GDM1 (cell line): ENCODE measurements at places on chromosomes 6 and 20.

- DNase-seq, result no peak
These were observed at the start of gene MOG for GRCh38 chr6:29656798-29657197. TSS of gene MOG (plus strand) at chr6:29657092. CDS start at chr6:29657210, 118 bp downstream.

- DNase-seq, result no peak
These were observed 1.7 kb downstream of the ASIP start for GRCh38 chr20:34242879-34243278.

- no peak for DNase-seq
These were observed 23.5 kb downstream of the FOXF2 start for GRCh38 chr6:1412901-1413300.

GRCh38 chr6:31689249-31690110 lies 8.6 kb upstream of the LY6G5C start:
- no peak for DNase-seq

DNA sequence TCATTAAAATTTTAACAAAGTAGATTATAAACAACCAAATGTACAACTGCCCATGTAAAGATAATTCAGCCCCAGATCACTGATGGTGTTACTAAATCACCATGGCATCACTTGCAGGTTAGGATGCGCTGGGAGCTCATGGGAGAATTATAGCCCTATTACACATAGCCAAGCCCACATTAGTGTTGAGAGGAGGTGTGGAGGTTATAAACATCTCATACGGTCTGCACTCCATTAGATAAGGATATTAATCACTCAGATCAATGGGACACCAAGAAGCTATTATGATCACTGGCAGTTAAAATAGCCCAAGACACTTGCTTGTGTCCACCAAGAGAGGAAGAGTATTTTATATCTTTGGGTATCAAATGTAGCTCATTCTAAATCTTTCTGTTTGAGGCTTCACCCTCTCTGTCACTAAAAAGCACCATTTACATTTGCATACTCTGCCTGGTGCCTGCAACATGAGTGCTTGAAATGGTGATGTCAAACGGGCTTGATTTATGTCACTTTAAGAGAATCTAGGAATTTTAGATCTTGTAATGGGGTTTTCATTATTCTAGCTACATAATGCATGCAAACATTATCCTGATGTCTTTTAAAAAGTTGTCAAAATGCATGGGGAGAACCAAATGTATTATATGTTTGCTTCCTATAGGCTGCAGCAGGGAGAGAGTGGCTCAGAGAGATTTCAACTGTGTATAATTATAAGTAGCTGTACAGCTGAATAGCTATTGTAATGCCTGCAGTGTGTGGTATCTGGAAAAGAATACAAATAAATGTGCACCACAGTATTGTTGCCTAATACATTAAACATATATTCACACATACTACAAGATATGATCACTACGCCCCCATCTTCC lies 654.1 kb upstream of the MARCKS start:
- DNase-seq, result no peak

DNA sequence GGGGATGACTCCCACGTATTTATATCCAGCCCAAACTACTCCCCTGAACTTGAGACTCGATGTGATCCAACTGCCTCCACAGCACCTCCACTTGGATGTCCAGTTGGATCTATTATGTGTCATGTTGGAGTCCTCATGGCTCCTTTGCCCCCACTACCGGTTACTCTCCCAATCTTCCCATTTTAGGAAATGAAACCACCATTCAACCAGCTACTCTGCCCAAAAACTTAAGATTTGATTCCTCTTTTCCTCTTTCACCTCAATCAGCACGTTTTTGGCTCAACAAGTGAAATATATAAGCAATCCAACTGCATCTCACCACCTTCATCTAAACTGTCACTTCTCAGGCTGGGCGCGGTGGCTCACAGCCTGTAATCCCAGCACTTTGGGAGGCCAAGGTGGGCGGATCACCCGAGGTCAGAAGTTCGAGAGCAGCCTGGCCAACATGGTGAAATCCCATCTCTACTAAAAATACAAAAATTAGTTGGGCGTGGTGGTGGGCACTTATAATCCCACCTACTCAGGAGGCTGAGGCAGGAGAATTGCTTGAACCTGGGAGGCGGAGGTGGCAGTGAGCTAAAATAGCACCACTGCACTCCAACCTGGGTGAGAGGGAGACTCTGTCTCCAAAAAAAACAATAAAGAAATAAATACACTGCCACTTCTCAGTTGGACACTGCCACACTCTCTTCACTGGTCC lies 3.4 kb downstream of the AHCY start:
- no peak for DNase-seq

DNA sequence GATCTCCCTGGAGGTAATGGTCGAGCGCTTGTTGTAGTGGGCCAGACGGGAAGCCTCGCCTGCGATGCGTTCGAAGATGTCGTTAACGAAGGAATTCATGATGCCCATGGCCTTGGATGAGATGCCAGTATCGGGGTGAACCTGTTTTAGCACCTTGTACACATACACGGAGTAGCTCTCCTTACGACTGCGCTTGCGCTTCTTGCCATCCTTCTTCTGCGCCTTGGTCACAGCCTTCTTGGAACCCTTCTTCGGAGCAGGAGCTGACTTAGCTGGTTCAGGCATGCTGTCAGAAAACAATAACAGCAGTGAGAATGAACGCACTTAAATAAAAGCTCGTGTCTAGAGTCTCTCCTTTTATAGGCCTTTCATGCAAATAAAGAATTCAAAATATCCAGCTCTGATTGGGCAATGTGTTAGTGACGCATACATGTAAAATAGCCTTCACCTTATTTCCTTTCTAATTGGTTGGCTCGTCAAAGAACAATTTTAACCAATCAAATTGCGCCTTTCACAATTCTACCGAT lies 129.2 kb downstream of the HFE start:
- DNase-seq, result peak; percentile 93

DNA sequence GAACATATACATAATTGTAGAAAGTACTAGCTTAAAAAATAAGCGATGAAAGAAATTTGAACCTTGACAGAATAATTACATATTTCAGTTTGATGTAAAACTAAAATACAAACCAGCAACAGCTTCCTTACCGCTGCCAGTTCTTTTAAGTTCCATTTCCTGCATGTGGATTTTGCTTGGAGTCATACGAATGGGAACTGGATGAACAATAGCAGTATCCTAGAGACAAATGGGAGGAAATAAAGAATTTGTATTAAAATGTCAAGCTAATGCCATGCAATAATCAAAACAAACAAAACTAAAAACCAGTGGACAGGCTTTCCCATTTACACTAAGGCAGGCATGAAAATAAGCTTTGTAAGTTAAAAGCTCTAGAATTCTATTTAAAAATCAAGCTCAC lies 67.1 kb downstream of the REPS1 start:
- no peak for DNase-seq

DNA sequence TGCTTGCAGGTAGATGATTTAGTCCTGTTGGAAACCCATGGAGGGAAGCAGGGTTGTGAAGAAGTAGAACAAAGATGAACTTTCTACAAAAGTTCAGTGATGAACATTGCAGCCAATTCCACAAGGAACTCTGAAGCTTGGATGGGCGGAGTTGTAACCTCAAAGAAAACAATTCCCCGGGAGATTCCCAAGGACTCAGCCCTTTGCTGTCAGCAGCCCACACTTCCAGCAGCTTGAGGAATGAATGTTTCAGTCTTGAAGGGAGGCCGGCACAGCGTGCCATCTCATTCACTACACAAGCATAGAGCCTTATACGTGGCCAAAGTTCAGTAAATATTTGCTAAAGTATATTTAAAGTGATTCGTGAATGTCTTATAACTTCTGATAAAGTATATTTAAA lies 269.4 kb downstream of the NKAIN2 start:
- DNase-seq, result no peak

GRCh38 chr20:41138475-41139226 lies 1.3 kb downstream of the PLCG1 start:
- DNase-seq, result no peak

DNA sequence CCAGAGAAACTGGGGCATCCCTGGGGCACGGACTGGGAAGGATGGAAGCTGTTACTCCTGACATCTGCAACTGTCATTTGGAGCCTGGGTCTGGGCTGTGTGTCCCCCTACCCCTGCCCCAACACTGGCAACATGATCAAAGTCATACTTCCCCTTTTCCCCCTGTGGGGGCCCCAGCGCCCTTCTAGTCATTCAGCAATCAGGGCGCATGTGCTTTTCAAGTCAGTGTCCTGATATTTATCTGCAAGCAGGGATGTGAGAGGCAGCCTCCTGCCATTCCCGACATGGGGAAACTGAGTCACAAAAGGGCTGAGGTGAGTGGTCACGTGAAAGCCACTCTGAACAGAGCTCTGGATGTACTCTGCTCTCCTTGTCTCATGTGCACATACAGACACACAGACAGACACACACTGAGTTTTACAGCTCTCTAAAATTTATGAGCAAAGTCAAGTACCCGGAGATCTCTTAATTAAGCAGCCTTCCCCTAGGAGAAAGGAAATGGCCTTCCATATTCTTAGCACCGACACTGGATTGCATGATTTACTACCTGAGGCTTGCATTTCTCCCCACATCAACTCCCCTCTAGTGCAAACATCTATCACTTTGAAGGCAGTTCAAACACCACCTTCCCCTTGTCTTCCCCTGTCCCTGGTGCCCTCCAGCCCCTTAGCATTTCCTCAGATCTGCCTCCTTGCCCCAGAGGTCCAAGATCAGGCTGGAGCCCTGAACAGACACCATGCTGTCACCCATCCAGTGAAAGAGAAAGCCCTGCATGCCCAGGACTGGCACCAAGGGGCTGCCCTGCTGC lies 170.7 kb downstream of the CDC5L start:
- DNase-seq, result no peak

GRCh38 chr6:84052204-84052882 lies 18.8 kb downstream of the MRAP2 start:
- DNase-seq, result no peak

DNA sequence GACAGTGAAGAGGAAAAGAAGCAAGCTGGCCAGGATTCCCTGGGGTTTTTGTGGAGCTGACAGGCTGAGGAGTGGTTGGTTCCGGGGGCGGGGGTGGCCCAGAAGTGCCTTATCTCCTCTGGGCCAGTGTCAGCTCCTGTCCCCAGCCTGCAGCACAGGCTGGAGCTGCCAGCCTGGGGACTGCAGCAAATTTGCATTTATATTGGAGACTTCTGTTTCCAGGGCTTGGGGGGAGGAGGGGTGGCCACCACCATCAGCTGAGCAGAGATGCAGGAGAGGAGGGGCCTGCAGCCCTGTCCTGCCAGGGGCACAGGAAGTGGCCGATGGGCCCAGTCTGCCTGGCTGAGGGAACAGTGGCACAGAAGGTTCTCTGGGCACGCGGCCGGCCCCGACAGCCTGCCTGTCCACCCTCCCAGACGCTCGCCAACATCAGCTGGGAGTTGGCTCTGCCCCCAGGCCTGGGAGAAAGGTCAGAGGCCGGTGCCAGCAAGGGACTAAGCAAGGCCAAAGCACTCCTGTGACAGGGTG lies 24.3 kb upstream of the SCRT2 start:
- no peak for DNase-seq

DNA sequence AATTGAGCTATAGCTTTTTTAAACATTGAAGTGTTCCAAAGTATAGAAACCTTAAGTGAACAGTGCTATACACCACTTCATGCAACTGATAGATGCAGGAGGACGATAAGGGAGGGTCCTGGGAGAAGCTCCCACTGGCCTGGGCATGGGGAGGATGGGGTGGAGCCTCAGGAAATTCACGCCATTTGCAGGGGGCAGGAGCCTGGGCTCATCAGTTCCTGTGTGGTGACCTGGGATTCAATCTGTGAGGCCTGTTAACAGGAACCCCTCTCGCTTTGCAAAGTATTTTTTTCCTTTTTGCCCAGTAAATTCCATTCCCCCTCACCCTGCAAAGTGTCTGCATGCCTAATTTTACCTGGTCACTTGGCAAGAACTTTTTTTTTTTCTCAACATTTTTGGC lies 11.0 kb upstream of the ASCC3 start:
- no peak for DNase-seq
